Inflammatory macrophage (primary cell): ENCODE measurements at places on chromosomes 4 and X.
A peak's percentile ranks its signal among the peaks of the same experiment; 100 is the strongest.

GRCh38 chr4:72679666-72680065 lies 110.6 kb upstream of the ADAMTS3 start:
- DNase-seq, result no peak

- DNase-seq, result peak; percentile 31
Observed at GRCh38 chr4:112318239-112319142, 21.3 kb downstream of the ALPK1 start.

DNA sequence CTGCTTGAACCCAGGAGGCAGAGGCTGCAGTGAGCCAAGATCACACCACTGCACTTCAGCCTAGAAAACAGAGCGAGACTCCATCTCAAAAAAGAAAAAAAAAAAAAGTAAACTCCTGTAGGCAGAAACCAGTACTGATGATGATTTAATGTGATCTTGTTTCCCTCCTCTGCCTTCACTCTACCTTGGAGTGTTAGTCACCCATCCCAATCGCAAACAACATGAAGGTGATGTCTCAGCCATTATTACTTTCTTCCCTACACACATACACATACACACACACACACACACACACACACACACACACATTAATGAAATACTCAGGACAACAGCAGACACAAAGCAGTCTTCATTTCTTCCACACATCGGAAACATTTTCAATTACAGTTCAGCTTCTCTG lies 15.6 kb downstream of the XKRX start:
- no peak for DNase-seq

- DNase-seq, result no peak
Observed at GRCh38 chr4:128162434-128162833, 101.3 kb downstream of the LARP1B start.

GRCh38 chr4:13921805-13922204 lies 294.3 kb upstream of the BOD1L1 start:
- DNase-seq, result no peak
